CD8-positive, alpha-beta memory T cell (primary cell): ENCODE measurements at places on chromosomes 16 and 17.

GRCh38 chr16:25817295-25817694 lies 125.5 kb downstream of the HS3ST4 start:
- no peak for DNase-seq

GRCh38 chr17:48734333-48735061 lies 5.9 kb upstream of the HOXB13 start:
- DNase-seq: no peak

GRCh38 chr16:66695935-66696668 lies 441 bp downstream of the CMTM4 start:
- peak; percentile 1 for DNase-seq

- DNase-seq: no peak
Observed at GRCh38 chr17:6505425-6506142, 50.8 kb downstream of the PITPNM3 start.

DNA sequence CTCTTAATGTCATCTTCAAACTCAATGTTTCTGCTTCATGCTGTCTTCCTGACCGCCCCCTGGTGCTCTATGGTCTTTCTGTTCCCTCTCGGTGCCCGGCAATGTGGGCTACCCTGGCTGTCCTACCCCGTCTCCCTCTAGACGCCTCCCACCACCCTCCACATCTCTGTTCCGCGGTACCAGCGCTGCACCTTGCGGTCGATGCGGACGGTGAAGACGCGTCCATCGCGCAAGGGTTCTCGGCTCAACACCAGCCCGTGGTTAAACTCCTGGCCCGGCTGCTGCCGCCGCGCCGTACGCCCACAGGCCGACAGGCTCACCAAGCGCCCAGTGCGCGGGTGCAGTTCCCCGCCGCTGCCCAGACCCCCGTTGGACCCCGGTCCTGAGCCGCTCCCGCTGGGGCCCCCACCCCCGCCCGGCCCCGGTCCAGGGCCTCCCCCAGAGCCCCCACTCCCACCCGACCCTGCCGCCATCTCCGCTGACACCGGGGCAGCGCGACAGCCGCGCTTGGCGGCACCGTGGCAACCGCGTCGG lies at the start of gene NEURL4:
TSS of gene NEURL4 (minus strand) at position 496 of the 534 bp plus-strand sequence. CDS start at position 473, 23 bp downstream.
- peak; percentile 35 for DNase-seq

- DNase-seq: no peak
Observed at GRCh38 chr17:45093444-45094110, 32.5 kb downstream of the NMT1 start.

- no peak for DNase-seq
Observed at GRCh38 chr16:4392382-4393239, 21.0 kb downstream of the VASN start.

DNA sequence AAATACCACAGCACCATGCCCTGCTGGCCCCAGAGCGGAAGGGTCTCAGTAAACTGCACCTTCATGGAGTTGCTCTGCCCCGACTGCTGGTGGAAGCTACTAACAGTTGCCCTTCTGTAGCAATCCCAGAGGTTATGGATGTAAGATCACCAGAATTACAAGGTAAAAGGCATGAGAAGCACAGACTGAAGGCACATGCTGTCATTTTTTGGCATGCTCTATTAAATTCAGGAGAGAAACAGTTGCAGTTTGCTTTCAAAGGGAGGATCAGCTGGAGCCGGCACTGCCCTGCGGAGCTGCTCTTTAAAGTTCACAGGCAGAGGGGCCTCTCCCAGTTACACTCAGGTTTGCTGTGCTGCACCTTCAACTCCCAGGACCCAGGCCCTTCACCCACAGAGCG lies 19.2 kb downstream of the NPRL3 start:
- DNase-seq: no peak

DNA sequence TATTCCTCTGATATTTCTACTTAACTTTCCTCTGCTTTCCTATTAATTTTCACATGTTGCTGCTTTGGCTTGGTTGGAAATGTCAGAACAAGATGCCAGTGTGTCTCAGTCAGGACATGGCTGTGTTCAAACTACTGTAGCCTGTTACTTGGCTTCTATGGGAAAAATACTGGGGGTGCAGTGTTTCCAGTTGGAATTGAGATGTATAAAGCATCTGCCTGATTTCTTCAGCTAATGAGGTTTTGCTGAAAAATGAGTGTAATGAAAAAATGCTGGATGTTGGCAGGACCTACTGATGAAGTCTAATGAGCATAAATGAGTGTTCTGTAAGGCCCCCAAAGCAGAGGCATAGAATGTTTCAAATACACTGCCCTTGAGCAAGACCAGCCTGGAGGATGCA lies 166.6 kb downstream of the PHKB start:
- no peak for DNase-seq

DNA sequence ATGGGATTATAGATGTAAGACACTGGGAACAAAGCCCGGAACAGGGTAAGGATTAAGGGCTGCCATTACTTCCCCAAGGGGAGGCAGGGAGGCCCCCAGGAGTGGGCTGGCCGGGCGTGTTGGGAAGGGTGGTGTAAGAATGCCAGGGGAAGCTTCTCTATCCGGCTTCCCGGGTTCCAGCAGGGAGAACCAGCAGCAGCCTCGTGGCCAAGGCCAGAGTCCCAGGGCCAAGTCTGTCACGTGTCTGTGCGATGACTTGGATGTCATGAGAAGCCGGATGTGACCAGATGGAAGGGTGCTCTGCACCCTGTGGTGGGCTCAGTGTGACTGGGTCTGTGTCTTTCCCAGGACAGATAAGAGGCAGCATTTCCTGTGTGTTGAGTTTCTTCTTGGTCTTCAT lies 52.1 kb downstream of the SCNN1B start:
- no peak for DNase-seq

DNA sequence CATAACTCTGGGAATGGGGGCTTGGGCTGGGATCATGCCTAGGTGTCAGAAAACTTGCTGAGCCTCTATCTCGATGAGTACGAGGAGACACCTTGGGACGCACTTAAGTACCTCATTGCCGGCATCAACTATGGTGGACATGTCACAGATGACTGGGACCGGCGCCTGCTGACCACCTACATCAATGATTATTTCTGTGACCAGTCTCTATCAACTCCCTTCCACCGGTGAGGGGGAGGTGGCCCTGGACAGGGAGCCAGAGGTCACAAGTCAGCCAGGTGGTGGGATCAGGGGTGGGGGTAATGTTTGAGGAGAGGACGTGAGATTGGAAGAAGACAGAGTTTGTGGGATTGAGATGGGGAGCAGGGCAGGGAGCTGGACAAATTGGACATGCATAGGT lies 3.4 kb upstream of the KDM6B start:
- DNase-seq: no peak

DNA sequence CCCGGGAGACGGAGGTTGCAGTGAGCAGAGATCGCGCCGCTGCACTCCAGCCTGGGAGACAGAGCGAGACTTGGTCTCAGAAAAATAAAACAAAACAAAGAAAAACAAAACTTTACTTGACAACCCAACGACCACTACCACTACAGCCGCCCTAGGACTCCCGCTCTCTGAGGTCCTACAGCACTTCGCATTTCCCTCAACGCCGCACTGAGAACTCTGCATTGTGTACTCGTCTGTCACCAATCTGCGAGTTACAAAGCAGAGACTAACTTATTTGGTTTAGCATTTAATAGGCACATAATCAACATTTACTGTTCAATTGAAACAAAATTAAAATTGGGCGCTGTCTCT lies 479 bp upstream of the ZNF207 start:
- no peak for DNase-seq

GRCh38 chr16:67082891-67083290 lies 26.9 kb upstream of the PHAF1 start:
- no peak for DNase-seq

- no peak for DNase-seq
Observed at GRCh38 chr17:68972119-68972704, 17.0 kb upstream of the ABCA8 start.

DNA sequence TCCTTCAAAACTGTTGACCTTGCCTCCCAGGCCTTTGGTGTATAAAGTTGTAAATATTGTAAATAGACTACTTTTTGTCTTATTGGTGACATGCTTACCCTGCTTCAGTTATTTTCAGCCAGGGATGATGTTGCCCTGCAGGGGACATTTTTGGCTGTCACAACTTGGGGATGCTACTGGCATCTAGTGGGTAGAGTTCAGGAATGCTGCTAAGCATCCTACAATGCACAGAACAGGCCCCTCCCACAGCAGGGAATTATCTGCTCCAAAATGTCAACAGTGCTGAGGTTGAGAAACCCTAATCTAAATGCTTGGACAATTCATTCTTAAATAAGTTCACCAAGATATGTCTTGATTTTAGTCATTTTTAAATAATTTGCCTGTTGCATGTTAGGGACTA lies 459.8 kb downstream of the PMP22 start:
- DNase-seq: no peak

- DNase-seq: no peak
Observed at GRCh38 chr16:8251298-8251697, 339.0 kb downstream of the TMEM114 start.

- no peak for DNase-seq
Observed at GRCh38 chr17:71976011-71976649, 144.7 kb upstream of the SOX9 start.

DNA sequence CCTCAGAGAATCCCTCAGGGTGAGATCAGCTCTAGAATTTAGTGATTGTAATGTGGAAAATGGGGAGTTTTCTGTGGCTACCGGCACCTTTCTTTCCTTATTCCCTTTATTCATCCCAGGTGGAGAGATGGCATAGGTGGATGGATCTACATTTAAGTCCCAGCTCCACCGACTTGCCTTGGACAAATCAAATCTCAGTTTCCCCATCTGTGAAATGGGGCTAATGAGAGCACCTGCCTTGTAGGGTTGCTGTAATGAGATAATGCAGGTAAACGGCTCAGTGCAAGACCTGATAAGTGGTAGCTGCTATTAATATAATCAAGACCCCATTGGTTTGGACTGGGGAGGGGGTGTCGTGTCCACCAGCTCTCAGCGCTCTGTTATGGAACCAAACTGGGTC lies 40.5 kb downstream of the OTOA start:
- DNase-seq: no peak

DNA sequence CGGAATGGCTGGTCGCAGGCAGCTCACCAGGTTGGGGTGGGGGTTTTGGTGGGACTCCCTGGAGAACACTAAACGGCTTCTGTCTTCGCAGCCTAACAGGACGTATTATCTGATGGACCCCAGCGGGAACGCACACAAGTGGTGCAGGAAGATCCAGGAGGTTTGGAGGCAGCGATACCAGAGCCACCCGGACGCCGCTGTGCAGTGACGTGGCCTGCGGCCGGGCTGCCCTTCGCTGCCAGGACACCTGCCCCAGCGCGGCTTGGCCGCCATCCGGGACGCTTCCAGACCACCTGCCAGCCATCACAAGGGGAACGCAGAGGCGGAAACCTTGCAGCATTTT lies 59.7 kb downstream of the PDPK1 start:
- no peak for DNase-seq

DNA sequence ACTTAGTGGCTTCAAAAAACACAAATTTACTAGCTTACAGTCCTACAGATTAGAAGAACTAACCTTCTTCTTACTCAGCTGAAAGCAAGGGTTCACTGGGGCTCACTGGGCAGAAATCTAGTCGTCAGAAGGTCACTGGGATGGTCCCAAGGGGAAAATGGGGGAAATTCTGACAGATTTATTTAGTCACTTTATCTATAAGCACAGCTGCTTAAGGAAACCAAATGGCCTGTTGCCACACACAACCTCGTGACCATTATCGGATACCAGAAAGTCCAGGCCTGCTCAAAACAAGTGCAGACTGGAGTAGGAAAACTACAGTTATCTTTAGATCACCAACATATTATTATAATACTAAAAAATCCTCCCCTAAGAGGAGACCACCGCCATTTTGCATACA lies 374.6 kb upstream of the ASIC2 start:
- DNase-seq: no peak

GRCh38 chr16:24504472-24505345 lies 34.7 kb upstream of the RBBP6 start:
- peak; percentile 40 for DNase-seq

DNA sequence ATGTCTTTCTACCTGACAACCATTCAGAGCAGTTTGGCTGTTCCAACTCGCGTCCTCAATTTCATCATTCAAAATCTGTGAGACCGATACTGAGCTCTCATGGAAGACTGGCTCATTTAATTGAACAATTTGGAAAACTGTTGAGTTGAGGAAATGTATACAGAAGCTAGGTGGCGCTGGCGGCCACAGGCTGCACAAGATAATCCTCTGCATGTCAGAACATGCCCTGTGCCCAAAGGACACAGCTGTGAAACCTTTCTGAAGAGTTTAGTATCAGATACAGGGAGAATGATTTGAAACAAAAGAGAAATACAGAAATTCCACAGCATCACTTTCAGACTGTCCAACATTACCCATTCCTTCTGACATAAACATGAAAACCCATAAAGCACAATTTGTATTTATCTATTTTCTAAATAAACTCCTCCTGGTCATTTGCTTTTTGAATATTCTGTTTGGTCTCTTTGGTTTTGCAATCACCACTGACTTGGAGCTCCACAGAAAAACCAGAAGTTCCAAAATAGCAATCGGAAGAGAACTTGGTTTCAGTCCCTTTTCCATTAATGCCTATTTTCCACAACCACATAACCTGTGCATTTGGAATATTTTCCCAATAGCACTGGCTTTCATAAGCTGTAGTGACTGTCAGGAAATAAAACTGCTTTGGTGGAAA lies 192.8 kb downstream of the MAP2K6 start:
- no peak for DNase-seq

- no peak for DNase-seq
Observed at GRCh38 chr16:626787-627453, 3.9 kb upstream of the WFIKKN1 start.

- DNase-seq: no peak
Observed at GRCh38 chr17:78396441-78397337, 18.2 kb downstream of the PGS1 start.

GRCh38 chr16:4190086-4190485 lies 51.8 kb downstream of the SRL start:
- no peak for DNase-seq

DNA sequence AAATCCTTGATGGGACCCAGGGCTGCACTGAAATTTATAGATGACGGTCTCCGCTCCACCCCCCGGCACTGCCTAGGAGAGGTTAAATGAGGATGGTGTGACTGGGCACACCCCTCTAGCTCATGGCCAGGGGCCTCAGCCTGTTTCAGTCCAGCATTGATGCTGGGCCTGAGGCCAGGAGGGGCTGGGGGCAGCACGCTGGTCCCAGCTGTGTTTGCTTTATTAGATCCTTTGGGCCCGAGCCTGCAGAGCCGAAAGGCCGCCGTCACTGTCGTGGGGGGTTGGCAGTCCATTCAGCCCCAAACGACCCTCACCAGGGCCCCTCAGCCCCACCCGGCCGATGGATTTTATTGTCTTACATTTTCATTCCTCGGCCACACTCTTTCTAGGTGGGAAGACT lies 10.8 kb upstream of the DOK4 start:
- no peak for DNase-seq
